ENCODE measurements at places on chromosomes 1 and 21. TPM values are rescaled to one million over a fixed set of nuclear protein-coding genes. Genes with fewer than 3 reads are reported as not detected.

- DNase-seq: no peak
These were observed 73.3 kb downstream of the LEPR start for GRCh38 chr1:65493802-65494201.

DNA sequence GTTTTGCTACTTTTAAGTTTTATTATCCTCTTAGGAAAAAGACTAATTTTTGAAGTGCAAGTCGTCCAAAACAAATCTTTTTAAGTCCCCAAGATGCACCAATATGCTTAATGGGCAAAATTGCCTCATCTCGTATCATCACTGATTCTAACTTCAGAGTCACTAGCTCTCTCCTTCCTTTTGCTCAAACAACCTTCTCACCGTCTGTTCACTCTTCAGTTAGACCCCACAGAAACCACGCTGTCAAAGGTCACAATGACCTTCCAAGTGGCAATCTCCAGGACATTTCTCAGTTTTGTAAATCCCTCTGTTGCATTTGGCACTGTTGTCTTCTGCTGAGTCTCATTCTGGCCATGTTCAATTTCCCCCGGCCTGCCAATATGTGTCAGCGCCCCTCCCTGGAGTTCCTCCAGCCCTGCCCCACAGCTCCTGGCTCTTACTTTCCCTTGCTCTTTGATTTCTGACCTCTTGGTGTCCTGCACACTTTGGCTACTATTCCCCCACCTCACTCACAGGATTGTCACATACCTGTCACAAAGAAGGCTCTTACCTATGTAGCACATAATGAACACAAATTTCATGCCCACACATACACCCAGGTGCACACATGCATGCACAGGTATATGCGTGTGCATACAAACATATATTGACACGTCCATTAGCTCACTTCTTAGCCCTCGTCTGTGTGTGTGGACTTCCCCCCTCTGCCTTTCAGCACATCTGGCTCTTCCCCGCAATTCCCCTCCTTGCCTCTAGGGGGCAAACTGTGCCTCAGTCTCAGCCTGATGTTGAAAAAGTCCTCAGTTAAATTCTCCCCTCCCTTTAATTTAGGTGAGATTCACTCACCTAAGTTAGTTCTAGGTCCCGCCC, 354.0 kb upstream of the DUSP10 start:
- peak; percentile 32 for DNase-seq

- DNase-seq: no peak
These were observed 34.6 kb upstream of the NID1 start for GRCh38 chr1:236099355-236099974.

ZMYM4 gene
- 28.2 TPM for total RNA-seq

GBP2 gene
- total RNA-seq: 2.4 TPM

GRCh38 chr1:34618381-34618780, 136.5 kb upstream of the GJB5 start:
- DNase-seq: no peak

- DNase-seq: peak; percentile 76
These were observed 75.6 kb upstream of the ROR1 start for GRCh38 chr1:63698001-63698838.

NBPF6 gene
- not detected for total RNA-seq

DNA sequence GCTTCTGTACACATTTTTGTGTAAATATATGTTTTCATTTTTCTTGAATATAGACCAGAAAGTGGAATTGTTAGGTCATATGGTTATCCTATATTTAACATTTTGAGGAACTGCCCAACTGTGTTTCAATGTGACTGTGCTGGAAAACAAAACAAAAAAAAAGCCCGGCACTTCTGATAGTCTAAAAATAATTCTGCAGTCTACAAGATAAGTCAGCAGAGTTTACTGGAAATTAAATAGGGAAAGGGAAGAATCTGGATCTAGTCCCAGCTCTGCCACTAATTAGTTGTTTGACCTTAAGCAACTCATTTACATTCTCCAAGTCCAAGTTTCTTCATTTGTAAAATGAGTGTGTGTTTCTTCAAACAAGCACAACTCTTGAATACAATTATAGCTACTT, 869.1 kb upstream of the B3GALT2 start:
- no peak for DNase-seq

GRCh38 chr21:33041981-33042380, 16.2 kb downstream of the OLIG2 start:
- DNase-seq: no peak

GRCh38 chr21:39052718-39053117, 130.5 kb downstream of the PSMG1 start:
- no peak for DNase-seq

DNA sequence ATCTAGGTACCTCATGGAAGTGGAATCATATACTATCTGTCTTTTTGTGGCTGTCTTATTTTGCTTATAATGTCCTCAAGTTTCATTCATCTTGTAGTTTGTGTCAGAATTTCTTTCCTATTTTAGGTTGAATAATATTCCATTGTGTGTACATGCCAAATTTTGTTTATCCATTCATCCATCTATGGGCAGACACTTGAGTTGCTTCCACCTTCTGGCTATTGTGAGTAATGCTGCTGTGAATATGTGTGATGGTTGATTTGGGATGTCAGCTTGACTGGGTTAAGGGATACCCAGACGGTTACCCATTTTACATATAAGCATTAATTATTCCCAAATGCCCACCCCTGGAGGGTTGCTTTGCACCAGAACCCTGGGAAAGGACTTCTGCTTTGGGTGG, 477.5 kb downstream of the PTPRU start:
- no peak for DNase-seq

DNA sequence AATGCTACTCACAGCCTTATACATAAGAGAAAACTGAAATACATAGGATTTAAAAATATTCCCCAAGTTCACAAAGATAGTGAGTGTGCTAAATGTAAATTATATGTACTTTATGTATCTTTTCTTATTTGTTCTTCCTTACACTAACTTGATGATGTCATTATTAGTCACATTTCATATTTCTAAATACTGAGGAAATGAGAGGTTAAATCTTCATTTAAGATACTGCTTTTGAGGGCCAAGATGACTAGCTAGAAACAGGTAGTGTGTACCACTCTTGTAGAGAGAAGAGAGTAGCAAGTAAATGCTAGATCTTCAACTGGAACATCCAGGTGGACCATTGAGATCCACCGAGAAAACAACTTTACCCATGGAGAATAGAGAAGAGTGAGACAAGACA, 29.8 kb downstream of the PYHIN1 start:
- no peak for DNase-seq

RNU1-2 gene
- total RNA-seq: under 0.01 TPM

- DNase-seq: no peak
These were observed 150.4 kb upstream of the NEGR1 start for GRCh38 chr1:72432645-72433267.

HSPA6 gene
- total RNA-seq: not detected

DNA sequence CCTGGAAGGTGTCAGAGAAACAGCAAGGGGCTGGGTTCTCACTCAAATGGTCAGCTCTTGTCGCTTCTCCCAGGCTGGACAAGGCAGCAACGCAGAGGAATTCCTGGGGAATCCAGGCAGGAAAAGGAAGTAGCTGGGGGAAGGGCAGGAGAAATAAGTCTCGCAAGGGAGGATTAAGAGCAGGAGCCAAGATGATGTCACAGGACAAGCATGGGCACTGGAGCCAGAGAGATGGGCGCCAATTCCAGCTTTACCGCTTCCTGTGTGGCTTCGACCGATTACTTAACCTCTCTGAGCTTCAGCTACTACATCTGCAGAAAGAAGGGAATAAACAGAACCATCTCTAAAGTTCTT, 70.5 kb downstream of the SSBP3 start:
- DNase-seq: no peak

RNU1-1 gene
- total RNA-seq: under 0.01 TPM

- DNase-seq: peak; percentile 79
These were observed 6.2 kb upstream of the TMEM54 start for GRCh38 chr1:32907435-32907834.

GRCh38 chr1:8678673-8679394, 138.6 kb downstream of the RERE start:
- DNase-seq: no peak

DNA sequence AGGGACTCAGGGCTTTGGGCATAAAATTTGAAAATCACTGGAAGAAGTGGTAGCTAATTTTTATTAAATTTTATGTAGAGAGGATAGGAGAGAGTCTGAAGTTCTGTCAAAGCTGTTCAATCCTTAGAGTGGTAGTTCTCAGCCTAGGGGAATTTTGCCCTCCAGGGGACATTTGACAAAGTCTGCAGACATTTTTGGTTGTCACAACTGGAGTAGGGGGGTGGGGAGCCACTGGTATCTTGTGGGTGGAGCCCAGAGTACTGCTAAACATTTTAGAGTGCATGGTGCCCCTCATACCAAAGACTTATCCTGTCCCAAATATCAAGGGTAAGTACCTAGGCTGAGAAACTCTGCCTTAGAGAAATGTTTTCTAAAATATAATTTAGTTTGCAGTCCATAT, 30.2 kb downstream of the RASAL2 start:
- peak; percentile 21 for DNase-seq

- no peak for DNase-seq
These were observed 11.2 kb upstream of the LUZP1 start for GRCh38 chr1:23179862-23180261.

GRCh38 chr1:9687874-9688582, 36.5 kb downstream of the PIK3CD start:
- DNase-seq: peak; percentile 53

DNA sequence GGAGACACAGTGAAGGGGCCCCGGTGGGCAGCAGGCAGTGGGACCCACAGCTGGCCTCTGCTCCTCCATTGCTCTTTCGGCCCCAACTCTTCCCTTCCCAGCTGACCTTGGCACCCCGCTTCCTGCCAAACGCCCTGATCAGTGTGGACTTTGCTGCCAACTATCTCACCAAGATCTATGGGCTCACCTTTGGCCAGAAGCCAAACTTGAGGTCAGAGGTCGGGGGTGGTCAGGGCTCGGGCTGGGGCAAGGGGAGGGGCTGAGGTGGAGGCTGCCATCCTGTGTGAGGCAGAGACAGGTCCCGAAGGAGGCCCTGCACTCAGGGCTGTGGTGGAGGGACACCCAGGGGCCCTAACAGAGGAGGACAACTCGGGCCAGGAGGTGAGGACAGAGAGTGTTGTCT, 13.7 kb downstream of the PODN start:
- DNase-seq: no peak

TRABD2B gene
- total RNA-seq: 0.60 TPM

DNA sequence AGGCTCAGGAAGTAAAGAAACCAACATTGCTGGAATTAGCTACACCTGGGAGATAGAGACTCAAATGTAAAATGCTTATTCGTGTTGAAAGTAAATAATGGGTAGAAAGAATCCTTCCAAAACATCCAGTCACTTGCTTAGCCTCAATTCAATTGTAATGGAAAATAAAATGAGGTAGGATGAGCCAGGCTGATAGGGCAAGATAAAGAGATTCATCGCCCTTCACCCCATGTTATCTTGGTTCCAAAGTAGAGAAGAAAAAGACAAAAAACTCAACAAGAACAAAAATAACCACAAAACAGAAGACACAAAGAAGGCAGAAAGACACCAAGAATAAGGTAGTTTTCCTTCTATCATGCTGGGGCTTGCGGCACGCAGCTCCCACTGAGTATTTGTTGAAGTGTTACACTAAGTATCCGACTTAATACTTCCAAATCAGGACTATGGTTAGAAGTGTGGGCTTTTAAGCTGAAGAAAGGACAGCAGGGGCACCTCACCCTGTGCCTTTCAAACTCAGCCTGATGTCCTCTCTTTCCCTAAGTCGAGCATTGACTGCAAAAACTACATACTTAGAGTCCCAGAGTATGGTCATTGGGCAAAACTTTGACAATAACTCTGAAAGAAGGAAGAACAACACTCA, 202.1 kb downstream of the VAV3 start:
- DNase-seq: no peak

- DNase-seq: peak; percentile 60
These were observed 2.4 kb upstream of the FCGR2A start for GRCh38 chr1:161502641-161503393.

GRCh38 chr1:179786815-179787685, 44.0 kb downstream of the FAM163A start:
- DNase-seq: no peak

DNA sequence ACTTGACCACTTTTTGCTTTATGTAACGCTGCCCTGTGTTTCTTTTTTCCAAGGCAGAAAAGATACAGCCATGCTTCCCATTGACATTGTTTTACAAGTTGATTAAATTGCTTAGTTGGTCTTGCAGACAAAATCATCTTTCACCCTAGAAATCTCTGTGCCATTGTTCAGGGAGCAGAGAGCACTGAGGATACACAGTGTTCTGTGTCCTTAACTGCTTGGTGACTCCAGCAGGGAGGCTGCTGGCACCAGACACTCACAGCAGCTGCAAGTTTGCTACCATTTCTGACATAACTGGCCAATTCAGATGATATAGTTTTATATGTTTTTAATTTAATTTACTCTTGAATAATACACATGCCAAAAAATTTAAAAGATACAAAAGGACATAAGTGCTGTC, 118.7 kb downstream of the RGS2 start:
- DNase-seq: no peak

IFNGR2 gene
- total RNA-seq: 47.2 TPM

SLC66A1 gene
- total RNA-seq: 21.1 TPM

GRCh38 chr1:7235871-7236517, 450.7 kb downstream of the CAMTA1 start:
- no peak for DNase-seq

DNA sequence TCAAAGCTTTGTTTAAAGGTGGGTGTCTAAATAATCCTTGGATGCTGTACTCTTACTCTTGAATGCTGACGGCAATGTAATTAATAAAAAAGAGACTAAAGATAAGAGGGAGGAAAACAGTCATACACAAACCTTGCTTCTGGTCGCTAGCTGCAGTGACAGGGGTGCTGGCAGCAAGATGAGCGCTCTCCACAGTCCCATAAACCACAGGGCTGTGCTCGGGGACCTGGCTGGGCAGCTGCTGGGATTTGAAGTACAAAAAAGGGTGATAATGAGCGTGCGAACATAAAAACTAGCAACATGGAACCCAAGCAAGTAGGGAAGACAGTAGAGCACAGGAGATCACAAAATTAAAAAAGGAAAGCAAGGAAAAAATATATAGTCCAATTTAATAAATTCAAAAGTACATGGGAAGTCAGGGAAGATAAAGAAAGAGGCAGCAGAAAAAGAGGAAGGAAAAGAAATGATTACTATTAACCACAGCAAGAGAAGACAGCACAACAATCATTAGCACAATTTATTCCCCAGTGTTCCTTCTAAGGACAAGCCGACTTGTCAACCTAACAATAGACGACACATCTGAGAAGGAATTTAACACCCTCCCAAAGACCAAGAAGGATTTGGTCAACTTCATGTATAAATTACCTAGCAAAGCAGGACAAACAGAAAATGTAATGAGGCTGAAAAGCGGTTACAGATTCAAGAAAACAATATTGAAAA, 162.9 kb upstream of the HP1BP3 start:
- DNase-seq: peak; percentile 10

TAL1 gene
- 0.30 TPM for total RNA-seq

DNA sequence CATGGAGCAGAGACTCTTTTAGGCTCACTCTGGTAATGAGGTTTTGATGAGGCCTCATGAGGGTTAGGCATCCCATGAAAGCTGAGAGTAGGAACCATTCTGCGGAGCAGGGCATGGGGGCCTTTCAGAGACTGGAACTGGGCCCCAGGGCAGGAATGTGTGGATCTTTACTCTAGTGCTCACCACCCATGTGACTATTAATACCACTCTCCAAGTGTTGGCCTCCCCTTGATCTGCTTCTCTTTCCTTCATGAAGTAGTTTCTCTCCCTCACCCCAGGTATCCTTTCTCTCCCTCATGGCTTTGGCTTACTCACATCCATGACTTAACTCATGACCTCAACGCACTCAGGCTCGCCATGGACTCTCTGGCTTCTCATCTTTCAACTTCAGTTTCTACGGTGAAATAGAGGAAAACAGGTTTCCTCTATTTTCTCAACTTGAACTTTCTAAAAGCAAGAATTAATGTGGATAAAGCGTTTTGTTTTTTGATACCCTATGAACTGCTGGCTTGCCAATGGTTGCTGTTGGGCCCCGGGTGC, 50.5 kb upstream of the GADD45A start:
- no peak for DNase-seq

PRAMEF33 gene
- total RNA-seq: not detected

SAMD11 gene
- 90.7 TPM for total RNA-seq
